ENCODE measurements at places on chromosomes 11 and 22.

GRCh38 chr11:60933416-60934123 is 9.3 kb downstream of the TMEM132A start:
- no peak for DNase-seq

DNA sequence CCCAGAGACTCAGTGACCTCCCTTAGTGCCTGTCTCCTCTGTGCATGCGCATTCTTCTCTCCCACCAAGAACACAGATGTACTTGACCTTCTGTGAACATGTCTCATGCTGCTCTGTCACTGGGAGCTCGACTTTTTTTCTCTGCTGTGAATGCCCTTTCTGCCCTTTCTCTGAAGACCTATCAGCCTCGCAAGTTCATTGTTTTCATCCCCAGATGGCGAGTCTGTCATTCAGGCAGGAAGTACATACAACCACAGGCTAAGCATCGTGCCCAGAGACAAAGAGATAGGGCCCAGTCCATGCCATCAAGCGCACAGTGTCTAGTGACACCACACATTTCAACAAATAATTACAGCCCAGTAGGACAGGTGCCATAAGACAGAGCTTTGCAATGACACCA is 50.4 kb upstream of the RAB1B start:
- DNase-seq, result no peak

GRCh38 chr11:133842730-133843129 is 2.6 kb downstream of the SPATA19 start:
- no peak for DNase-seq

DNA sequence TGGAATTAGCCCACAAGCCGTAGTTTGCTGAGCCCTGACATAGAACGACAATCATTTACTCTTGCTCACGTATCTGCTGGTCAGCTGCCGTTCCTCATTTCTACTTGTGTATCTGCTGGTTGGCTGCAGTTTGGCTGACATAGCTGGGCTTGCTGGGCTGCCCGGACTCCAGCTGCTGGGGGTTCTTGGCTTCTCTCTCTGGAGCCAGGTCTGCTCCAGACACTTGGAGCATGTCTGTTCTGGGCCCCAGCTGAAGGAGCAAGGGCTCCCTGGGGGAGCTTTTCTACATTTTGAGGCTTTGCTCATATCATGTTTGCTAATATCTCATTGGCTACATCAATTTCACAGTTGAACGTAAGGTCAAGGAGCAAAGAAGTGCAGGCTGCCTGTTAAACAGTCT is 47.3 kb downstream of the PRDM11 start:
- DNase-seq, result no peak

- no peak for DNase-seq
Observed at GRCh38 chr22:45870011-45870410, 107.0 kb downstream of the WNT7B start.

DNA sequence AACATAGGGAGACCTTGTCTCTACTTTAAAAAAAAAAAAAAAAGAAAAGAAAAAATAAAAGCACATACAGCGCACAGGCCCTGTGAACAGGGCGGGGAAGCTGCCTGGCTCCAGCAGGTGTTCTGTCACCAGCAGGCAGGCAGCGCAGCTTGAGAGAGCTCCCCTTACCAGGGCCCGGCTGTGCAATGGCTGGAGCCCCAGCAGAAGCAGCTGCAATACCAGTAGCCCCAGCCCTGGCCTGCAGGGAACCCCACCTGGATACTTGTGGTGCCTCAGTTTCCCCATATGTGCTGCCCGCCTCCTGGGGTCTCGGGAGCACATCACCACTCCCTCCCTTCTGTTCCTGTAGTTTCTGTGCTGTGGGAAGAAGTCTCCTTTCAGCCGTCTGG is 12.3 kb downstream of the TSPAN32 start:
- DNase-seq, result no peak

DNA sequence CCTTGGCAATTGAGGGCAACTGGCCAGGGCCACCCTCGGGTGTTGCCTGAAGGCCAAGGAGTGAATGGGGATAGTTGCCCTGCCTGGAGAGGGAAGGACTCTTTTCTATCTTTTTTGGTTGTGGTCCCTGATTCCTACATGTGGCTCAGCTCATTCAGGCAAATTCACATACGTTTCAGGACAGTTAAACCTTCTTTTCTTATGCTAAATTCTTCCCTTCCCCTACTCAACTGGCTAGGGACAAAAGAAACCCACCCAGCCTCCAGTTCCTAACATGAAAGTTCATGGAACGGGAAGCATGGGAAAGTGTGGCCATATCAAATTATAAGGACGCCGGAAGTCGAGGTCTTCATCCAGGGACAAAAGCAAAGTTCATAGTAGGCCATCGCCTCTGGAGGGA is 26.3 kb upstream of the APLNR start:
- no peak for DNase-seq

DNA sequence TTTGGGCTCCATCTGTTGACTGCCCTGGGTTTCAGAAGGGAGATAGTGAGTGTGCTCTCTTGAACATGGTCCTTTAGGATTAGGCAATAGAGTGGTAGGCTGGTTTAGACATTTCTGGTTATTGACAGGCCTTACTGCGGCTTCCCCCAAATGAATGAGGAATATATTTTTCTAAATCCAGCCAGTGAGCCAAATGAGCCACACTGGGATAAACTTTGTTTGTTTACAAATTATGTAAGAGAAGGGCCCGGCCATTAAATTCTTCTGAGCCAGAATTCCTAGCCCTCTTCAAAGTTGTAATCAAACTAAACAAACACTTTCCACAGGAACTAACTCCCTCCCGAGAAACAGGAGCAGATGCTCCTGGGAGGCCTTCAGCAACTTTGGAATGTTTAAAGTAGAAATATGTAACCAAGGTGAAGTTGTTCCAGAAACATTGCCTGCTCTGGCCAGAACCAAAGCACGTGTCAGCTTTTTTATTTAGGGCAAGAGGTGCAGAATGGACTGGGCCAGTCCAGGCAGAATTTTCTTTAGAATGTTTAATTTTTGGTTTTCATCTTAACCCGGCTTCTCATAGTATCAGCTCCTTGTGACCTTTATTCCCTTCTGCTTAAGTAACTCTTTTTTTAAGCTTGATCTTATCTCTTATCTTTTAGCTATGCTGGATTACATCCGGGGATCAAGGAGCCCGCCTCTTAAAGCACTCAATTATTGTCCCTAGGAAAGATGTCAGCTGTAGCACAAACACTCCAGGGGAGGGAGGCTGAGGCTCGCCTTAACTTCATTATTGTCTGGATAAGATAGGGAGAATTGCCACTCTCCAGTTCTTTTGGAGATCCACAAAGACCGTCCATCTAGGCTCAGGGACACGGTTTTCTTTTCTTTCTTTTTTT is 28.7 kb downstream of the ZNRF3 start:
- no peak for DNase-seq

DNA sequence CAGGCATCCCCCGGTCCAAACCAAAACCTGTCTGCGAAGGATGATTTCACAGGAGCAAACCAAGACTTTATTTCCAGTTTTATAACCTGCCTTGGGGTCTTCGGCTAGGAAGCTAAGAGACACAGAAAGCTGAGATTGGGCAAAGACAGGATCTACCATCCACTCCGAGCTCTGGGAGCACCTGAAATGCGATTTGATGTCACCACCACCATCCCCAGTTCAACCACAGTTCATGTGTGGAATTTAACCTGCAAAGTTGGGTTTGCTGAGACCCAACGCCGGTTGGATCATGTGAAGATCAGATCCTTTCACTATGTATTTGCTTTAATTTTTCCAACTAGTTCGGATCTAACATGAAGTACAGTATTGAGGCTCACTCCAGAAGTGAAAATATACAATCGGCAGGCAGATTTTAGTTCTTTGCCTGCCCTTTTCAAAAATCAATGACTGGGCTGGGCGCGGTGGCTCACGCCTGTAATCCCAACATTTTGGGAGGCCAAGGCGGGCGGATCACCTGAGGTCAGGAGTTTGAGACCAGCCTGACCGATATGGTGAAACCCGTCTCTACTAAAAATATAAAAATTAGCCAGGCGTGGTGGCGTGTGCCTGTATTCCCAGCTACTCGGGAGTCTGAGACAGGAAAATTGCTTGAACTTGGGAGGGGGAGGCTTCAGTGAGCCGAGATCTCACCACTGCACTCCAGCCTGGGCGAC is 1.4 kb upstream of the C11orf24 start:
- DNase-seq, result no peak

DNA sequence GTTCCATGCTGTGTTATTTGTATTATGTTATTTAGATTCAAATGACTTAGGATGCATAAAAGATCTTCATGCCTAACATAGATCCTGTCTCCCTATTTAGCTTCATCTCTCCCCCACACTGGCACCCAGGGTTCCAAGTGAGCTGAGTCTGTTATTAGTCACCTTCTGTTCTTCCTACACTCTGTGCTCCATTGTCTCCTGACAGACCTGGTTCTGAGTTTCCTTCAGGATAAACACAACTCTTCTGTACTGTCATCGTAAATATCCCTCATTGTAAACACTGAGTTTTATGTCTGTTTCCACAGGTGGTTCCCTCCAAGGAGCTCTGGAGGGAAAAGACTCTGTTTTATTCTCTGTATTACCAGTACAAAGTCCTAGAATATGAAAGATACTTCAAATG is 8.7 kb downstream of the MMP26 start:
- DNase-seq, result no peak

DNA sequence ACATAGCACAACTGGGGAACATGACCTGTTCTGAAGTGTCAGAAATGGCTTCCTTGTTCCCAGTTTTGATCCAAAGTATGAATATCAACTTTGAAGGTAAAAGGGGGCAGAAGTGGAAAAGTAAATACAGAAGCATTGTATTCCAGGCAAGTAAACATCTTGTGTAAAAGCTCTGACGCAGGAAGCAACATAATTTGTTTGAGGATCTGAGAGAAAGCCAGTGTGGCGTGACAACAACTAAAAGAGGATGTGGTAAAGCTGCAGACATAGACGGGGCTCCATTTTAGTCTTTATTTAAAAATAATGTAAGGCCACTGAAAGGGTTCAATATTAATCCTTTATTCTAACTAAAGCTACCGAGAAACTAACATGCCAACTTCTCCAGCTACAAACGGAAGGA is 310.2 kb downstream of the DLG2 start:
- DNase-seq, result no peak

DNA sequence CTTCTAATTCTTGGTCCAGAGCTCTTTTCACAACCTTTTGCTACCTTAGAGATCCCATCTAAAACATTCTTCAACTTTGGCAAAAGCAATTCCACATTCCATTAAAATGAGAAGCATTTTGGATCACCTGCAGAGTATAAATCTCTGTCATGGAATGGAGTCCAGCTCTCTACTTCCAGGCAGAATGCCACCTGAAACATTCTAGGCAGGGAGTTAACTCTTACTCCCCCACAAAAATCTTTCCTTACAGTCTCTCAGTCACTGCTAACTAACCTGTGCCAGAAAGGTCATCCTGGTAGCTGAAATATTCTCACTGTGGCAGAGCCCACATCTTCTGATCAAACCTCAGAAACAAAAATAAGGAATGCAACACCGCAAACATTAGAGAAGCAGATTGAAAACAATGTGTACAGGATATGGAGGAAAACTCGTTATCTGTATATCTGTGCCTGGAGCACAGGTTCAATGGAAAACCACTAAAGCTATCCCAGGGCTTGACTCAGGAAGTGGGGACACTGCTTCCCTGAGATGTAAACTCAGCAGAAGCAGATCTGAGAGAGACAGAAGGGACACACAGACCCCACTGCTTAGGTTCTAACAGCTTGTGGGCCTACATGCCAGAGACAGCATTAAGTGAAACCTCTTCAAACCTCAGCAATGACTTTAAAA is 78.9 kb downstream of the KCNC1 start:
- DNase-seq, result no peak

- no peak for DNase-seq
Observed at GRCh38 chr11:98115873-98116272, 904.9 kb upstream of the CNTN5 start.

DNA sequence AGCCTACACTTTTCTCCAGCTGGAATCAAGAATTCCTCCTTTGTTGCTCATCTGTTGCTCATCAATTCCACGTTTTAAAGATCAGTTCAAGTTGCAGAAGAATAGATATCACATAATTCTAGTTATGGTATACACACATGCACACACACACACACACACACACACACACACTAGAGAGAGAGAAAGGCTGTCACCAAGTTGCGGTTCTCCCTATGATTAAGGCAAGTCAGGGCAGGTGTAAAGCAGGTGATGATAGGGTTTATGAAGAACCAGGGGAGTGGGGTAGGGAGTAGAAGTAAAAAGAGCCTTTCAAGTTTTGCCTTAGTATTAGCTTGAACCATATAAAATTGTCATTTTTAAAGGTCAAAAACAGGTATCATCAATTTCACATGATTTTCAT is 31.7 kb upstream of the TMPRSS4 start:
- no peak for DNase-seq

DNA sequence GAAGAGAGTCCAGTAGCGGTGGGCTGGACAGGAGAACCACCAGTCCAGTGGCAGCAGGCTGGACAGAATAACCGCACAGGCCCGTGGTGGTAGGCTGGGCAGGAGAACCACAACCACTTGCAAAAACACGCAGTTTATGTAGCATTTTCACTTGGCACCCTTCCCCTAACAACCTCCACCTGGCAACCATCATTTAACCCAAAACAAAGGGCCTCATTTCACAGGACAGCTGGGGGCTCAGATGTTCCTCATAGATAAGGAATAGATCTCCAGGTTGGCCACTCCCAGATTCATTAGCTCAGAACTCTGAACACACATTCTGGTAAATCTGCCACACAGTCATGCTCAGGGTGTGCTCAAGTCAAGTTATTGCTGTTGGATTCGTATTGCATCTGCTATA is 41.2 kb downstream of the SYTL2 start:
- DNase-seq, result no peak

DNA sequence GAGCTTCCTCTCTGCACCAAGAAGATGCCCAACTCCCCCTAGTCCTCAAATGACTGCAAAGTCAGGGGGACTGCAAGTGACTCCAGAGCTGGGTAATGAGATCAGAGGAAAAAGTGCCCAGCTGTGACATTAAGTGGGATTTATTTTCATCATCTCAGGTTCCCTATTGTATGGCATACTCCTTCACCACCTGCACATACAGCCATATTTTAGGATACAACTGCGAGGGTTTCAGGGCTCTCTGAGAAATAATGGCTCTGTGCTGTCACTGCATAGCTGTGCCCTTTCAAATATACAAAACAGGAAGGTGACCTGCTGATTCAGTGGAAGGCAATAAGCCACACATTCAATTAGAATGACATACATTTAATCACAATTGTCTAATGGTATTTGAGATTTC is 45.6 kb upstream of the PLET1 start:
- DNase-seq, result no peak

GRCh38 chr11:65915821-65916251 is 3.0 kb downstream of the C11orf68 start:
- no peak for DNase-seq

DNA sequence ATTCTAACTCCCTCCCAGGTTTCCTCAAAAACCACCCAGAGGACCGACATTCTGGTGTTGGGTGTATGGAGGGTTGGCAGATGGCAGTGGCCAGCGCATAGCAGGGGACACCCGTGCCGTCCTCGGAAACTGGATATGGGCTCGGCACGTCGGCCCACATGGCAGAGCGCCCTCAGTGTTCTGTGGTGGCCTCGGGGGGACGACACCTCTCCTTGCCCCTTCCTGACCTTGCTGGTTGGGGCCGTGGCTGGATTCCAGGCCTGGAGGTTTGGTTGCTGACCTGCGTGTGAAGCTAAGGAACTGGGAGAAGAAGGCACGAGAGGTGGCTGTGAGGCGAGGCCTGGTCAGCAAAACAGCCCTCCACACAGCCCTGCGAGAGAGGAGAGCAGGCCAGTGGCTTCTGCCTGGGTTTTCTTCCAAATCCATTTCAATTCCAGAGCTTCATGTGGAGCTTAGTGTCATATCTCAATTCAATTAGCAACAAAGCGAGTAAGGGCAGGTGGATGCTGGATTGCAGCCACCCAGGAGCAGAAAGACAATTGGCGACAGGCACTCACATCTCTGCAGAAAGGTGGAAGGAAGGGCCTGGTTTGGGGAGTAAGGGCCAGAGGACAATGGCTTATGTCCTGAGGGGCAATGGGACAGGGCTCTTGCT is 478.4 kb downstream of the BRD1 start:
- DNase-seq, result no peak

All from stimulated activated CD8-positive, alpha-beta memory T cell treated with anti-CD3 and anti-CD28 coated beads, Interleukin-7, amount 100 ng/mL, for 1 hour (primary cell).